NCI-H2081 (cell line): ENCODE measurements at places on chromosomes 5 and 9.

DNA sequence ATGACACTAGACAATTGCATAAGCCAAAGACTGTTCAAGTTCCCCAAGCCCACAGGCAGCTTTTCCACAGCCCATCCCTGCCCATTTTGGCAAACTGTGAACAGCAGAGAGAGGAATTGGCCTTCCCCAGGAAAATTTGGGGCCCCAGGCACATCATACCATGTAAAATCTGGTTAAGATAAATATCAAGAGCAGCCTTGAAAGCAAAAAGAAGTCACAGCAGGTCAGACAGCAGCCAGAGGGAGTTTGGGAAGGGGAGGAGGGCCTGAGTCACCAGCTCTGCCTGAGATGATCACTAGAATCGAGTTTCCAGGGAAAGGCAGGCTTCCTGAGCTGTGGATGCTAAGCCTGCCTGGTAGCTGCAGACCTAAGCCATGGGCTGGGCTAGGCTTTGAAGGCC, 179.2 kb downstream of the RFK start:
- no peak for DNase-seq

DNA sequence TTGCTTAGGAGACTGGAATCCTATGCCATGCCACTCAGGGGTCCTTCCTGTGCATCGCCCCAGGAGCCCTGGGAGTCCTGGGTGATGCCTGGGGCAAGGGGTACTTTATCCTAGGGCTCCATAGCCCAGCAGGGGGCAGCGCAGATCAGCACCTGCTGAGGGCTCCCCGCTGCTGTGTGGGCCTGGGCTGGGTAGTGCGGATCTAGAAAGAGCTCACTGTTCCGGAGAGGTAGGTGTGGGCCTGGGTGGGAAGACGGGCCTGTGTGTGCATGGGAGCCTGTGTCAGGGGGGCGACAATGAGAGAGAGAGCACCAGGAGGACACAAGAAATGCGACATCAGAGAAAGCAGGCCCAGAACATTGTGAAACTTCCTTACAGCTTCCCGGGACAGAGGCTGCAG, 11.4 kb upstream of the DAB2IP start:
- DNase-seq, result no peak

- no peak for DNase-seq
Observed at GRCh38 chr5:24855485-24855884, 210.7 kb upstream of the CDH10 start.

DNA sequence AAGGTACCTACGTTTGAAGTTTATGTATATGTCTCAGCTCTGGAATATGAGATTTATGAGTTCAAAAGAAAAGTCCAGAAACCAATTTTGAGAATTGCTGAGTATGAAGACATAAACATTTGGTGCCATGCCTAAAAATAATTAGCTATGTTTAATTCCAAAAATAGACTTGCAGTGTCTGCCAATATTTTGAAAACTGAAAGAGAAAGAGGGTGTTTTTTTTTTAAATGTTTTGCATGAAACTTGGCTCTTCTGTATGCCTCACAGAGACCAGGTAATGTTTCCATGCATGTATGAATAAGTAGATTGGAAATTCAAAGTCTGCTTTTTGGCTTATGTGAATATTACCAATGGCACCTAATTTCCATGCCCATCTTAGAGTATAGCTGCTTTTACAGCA, 634.4 kb upstream of the C9orf72 start:
- DNase-seq, result no peak

DNA sequence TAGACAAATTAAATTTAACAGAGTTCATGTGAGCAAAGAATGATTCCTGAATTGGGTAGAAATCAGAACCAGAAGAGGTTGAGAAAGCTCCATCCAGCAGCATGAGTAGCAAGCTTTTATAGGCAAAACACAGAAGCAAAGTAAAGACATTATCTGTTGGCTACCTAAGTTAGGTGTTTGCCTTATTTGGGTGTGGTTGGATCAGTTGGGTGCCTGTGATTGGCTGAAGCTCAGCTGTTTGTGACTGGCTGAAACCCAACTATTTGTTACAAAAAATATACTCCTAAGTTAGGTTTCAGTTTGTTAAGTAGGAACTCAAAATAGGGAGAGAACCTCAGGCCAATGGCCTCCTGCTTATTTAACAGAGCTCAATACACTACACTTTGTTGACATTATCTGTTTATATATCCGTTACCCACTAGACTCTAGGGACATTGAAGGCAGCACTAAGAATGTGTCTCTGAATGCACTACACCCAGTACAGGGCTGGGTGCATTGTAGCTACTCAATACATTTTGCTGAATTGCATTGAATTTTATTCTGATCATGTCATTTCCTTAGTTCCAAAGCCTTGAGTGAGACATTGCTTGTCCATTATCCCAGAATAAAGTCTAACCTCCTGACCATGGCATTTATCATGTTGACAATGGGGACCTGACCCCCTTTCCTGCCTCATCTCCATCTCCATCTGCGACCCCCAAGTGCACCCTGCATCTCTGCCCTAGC, 98.7 kb downstream of the CCDC192 start:
- no peak for DNase-seq

DNA sequence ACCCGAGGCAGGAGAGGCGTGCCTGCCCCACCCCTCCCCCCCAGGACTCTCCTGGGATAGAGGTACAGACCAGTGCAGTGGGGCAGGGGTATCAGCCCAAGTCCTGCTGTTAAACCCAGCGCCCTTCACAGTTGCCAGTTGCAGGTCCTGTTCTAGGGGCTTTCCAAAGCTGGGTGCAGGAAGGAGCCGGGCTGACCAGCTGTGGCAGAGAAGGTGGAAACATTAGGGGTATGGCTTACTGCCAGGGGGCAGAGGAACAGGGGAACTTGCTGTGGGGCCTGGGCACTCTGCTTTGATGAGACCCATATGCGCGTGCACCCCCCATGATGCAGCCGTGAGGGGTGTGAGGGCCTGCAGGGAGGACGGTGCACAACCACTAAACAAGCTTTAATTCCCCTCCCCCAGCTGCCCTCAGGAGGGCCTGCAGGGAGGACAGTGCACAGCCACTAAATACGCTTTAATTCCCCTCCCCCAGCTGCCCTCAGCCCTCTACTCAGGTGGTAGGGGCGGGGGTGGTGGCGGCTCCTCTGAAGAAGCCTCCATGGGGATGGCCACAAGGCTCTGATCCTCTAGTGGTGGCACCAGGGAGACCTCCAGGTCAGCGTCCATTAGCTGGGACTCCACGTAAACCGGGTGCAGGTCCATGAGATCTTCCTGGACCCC, 766 bp upstream of the LRRC26 start:
- DNase-seq, result no peak

GRCh38 chr5:35776757-35777156, 79.9 kb upstream of the IL7R start:
- no peak for DNase-seq

- DNase-seq, result no peak
Observed at GRCh38 chr5:172617817-172618216, 23.2 kb upstream of the NEURL1B start.

DNA sequence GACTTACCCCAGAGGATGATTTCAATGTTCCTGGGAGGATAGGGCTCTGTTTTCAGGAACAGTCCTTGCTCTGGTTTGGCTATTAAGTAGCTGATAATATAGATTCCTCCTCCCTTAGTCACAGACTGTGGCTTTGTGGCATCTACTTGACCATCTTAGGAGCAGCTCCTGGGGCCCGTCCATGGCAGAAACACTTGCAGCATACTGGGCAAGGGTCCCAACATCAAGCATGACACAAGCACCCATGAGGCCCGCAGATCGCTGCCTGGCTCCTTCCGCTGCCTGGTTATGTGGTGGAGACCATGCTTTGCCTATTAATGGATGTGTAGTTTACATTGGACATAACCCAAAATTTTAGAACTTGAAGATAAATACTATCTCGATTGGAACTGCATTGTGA, 170.1 kb downstream of the ICE1 start:
- DNase-seq, result no peak

GRCh38 chr5:637581-638450, 25.7 kb downstream of the CEP72 start:
- no peak for DNase-seq

GRCh38 chr5:158468444-158468843, 609.5 kb upstream of the CLINT1 start:
- no peak for DNase-seq

DNA sequence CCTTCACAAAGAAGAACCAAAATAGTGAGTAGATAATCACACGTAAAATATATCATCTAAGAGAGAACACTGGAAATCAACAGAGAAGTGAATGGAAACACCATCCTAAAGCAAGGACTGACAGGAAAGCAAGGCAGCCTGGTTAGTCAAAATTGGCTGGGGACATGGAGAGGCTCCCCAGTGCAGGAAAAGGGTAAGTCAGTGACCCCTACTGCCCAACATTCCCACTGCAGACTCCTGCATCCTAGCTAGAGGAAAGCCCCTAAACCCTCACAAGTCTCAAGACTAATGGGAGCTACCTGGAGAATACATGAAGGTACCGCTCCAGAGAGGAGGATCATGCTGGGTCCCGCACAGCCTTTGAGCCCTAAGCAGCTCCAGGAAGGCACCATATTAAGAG, 60.1 kb downstream of the ZDHHC21 start:
- no peak for DNase-seq
